ENCODE measurements at places on chromosomes 7 and 10.

GRCh38 chr10:71090330-71090729, 122.0 kb upstream of the UNC5B start:
- DNase-seq, result peak; percentile 1

- no peak for DNase-seq
Observed at GRCh38 chr10:117312430-117312829, 62.8 kb downstream of the PDZD8 start.

DNA sequence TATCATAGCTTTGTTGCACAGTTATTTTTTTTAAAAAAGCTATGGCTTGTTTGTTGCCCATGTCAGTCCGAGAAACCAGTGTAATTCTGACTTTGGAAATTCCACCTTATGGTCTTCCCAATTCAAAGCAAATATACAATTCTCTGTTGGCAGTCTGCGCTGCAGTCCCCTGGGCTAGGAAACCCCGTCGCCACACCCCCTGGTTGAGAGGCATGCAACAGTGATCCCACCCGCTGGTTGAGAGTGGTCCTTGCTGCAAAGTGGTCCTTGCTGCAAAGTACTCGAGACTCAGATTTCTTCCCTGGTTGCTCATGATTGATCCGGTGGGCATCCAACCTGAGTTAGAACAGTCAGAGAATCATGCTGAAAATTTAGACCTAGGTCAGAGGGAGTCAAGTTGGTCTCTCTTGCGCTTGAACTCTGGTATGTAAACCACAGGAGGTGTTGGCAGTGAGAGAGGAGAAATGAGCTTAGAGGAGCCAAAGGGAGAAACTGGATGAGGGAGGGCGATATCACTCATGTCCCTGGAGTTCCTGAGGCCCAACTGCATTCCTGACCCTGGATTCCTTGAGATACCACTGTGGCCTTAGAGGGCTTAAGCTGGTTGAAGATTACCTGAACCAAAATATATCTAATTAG, 45.0 kb upstream of the STK17A start:
- DNase-seq, result no peak

GRCh38 chr10:11178606-11179515, 161.2 kb downstream of the CELF2 start:
- DNase-seq, result peak; percentile 64

DNA sequence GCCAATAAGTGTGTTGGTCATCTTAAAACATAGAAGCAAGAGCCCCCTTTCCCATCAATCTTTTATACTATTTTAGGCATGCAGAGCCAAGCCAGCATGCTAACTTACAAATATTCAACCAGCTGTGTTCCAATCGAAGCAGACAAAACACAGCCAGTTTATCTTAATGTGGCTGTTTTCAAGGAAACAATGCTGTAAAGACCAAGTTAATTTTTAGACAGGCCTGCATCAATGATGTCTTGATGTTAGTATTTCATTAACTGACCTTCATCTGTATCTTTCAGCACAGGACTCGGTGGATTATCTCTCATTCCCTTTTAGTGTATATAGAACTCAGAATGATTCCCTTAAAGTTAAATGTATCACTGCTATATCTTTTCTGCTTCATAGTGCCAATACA, 262.0 kb upstream of the ZWINT start:
- DNase-seq, result no peak

DNA sequence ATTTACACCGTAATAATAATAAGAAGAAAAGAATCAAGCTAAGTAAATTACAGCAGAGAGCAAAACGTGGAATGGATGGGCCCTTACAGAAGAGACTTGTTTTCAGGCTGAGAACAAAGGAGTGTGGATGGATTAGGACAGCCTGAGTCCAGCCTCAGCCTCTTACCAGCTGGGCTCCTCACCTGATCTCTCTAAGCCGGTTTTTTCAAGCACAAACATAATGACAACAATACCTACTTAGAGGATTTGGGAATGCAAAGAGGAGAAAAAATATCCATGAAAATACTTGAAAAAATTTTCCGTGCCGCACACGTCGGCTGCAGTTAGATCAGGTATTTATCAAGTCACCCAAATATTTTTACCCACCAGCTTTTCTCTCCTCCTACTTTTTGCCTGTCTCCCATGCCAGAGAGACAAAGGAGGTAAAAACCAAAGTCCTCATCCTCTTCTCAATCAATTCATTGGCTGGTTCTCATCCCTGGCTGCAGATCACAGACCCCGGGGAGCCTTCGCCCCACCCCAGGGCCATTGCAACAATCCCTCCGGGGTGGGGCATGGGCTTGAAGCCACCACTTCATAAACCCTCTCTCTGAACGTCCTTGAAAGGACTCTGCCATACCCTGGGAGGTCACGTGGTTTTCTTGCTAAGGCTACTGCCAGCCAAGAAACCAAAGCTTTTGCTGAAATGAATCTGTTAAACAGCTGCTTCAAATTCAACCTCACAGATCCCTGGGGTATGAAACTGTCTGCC, 29.7 kb upstream of the GTF2I start:
- peak; percentile 66 for DNase-seq

DNA sequence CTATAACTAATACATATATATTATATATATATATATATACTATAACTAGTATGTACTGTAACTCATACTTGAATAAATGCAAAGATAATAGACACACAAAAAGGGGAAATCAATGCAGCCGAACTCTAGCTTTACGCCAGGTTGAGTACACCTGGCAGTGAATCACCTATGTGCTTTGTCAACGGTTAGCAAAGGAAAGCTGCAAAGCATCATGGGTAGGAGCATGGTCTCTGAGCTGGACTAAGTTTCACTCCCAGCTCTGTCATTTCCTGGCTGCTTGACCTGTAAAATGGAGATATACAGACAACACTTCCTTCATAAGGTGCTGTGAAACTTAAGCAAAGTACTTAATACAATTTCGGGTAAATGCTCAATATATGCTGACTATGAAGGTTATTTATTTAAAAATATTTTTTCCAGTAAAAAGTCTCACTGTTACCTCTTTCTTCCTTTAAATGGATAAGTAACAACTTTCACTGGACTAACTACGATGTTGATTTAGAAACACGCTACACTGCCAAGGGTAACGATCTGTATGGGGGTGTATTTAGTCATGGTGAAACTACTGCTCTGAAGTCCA, 61.7 kb upstream of the ITGA8 start:
- no peak for DNase-seq

DNA sequence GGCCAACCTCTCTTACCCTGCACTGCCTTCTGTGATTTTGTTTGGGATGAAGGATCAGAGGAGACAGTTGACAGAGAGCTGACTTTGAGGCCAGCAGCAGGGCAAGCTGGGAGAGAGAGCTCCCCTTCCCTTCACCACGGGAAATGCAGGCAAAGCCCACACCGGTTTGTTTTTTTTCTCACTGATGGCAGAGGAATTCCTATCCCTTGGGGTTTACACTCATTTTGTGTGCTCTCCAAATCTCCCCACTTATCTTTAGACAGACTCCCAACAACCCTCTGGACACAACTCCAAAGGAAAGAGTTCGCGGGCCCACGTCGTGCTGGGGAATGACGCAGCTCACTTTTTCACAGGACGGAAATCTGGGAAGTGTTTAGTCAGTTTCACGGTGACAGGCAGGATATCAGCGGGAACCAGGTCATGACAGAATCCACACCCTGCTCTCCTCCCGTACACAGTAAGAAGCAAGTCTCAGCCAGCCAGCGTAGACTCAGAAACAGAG, 68.3 kb upstream of the FAM171A1 start:
- DNase-seq, result peak; percentile 39

GRCh38 chr7:41375582-41375981, 327.3 kb downstream of the INHBA start:
- no peak for DNase-seq

DNA sequence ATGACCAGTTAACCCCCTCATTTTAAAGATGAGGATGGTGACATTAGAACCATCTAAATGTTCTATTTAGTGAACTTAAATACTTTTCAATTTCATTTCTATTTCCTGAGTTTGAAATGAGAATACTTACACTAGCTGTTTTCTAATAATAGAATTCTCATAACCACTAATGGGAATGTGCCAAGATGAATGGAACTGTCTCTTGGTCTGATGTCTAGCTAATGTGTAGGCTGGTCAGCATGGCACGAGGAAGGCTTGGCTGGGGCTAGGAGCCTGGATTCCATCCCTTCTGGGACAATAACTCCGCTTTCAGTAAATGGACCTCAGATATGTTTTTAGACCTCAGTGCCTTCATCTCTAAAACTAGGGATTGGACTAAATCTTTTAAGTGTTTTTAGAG, 185.8 kb upstream of the NRP1 start:
- DNase-seq, result no peak

- no peak for DNase-seq
Observed at GRCh38 chr10:83252169-83252568, 887.1 kb upstream of the GHITM start.

GRCh38 chr7:41134300-41135255, 568.3 kb downstream of the INHBA start:
- no peak for DNase-seq

DNA sequence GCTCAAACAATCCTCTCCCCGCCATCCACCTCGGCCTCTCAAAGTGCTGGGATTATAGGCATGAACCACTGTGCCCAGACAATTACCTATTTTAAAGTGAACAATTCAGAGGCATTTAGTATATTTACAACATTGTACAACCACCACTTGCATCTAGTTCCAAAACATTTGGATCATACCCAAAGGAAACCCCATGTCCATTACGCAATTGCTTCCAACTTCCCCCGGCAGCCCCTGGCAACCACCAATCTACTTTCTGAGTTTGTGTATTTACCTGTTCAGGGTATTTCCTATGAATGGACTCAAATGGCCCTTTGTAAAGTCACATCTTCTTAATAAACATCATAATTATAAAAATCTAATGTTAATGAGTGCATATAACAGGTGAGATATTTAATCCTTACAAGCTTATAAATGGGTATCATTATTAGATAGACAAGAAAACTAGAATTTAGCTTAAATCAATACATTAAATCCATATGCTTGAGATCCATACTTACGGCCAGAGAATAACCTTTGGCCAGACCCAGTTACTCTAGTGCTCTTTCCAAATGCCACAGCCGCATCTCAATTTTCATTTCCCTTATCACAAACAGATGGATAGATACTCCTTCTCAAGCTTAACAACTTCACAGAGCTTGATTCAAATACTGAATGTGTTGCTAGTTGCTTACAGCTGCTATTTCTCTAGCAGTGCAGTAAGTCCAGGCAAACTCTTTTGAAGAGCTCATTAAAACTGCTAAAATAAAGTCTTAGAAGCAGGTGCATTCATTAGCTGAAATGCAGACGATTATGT, 133.4 kb upstream of the MKLN1 start:
- peak; percentile 15 for DNase-seq

- DNase-seq, result no peak
Observed at GRCh38 chr7:389911-390601, 100.1 kb downstream of the FOXL3 start.

- no peak for DNase-seq
Observed at GRCh38 chr10:62732841-62733653, 71.5 kb upstream of the ADO start.

- DNase-seq, result no peak
Observed at GRCh38 chr7:132656846-132657776, 80.8 kb upstream of the PLXNA4 start.

DNA sequence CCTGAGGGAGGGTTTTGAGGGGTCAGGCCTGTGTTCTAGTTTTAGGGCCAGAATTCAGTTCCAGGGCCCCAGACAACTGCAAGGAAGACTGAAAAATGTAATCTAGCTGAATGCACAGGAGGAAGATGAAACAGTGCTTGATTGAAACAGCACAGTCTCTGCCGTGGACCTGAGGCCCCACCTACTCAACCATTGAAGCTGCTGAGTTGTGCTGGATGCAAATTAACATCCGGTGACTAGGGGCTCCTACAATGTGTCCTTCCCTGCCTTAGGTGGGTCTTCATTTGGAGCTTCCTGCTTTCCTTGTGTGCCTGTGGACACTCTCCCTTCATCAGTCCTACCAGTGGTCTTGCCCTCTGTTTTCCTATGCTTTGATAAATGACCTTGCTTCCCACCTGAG, 5.7 kb downstream of the GLRX3 start:
- no peak for DNase-seq

DNA sequence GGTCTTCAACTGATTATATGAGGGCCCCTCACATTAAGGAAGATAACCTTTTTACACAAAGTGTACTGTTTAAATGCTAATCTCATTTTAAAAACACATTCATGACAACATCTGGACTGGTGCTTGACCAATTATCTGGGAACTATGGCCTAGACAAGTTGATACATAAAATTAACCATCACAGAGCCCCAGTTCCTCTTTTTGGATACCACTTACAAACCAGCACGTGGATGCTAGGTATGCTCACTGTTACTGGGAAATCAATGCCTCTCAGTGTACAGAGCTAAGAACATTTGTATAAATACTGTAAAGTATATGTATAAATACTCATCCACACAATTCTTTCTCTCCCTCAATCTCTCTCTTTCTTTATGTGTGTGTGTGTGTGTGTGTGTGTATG, 1217.8 kb upstream of the LRRTM3 start:
- DNase-seq, result no peak

DNA sequence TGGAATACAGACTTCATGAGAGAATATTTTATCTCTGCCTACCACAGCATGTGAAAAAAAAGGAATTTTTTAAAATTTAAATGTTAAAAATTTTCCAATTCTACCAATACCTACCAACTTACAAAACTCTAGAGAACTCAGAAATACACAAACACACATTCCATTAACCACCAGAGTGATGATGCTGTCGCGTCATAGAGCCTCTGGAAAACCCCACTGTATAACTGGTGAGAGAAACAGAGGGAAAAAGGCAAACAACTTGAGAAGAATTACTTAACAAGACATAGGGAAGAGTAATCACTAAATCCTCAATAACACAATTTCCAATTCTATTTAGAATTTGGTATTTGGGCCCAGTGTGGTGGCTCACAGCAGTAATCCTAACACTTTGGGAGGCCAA, 6.2 kb upstream of the SPOCK2 start:
- DNase-seq, result no peak

- DNase-seq, result no peak
Observed at GRCh38 chr10:76975126-76975525, 662.5 kb downstream of the KCNMA1 start.

DNA sequence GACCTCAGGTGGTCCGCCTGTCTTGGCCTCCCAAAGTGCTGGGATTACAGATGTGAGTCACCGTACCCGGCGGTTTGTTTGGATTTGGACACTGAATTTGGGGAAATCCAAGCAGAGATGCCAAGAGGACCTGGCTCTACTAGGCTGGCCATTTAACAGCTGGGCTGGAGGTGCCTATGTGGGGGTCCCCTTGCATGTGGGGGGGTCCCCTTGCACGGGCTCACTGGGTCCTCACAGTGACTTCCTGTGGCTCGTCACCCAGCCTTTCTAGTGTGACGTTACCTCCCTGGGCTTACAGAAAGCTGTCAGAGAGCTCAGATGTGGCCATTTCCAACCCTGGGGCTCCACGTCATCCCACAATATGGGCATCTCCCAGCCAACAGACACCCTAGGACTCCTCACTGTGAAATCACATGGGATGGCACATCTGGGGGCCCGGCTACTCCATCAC, 49.3 kb upstream of the GNA12 start:
- no peak for DNase-seq

- no peak for DNase-seq
Observed at GRCh38 chr7:37450035-37450434, 1.4 kb upstream of the ELMO1 start.

DNA sequence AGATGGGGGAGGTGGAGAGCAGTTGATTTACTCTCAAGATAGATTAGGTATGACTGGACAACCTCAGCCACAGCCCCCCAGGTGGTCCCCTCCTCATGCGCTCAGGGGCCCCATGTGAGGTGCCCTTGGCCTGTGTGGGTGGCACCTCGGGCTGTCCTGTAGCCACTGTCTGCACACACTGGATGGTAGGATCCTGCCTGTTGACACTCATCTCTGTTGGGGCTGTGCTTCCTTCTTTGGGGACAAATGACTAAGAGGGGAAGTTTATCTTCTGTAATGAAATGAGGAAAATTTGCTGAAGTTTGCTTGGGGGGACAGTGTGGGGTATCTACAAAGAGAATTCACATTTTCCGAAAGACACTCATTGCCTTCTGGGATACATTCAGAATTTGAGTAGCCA, 53.6 kb upstream of the ANTXRL start:
- no peak for DNase-seq

Measured in mucosa of gallbladder (tissue), 1 donor.